ENCODE measurements at places on chromosomes 7 and 10. TPM values are rescaled to one million over a fixed set of nuclear protein-coding genes. Genes with fewer than 3 reads are reported as not detected.

AGAP4 gene
- 21.5 TPM for total RNA-seq

AFAP1L2 gene
- 6.5 TPM for total RNA-seq

CH25H gene
- 0.47 TPM for total RNA-seq

RAB11FIP2 gene
- total RNA-seq = 17.6 TPM

PRLHR gene
- not detected for total RNA-seq

SHTN1 gene
- total RNA-seq = 6.7 TPM

SLC39A12 gene
- total RNA-seq = not detected

PDE6C gene
- not detected for total RNA-seq

SPDYE6 gene
- not detected for total RNA-seq

HDAC9 gene
- total RNA-seq = 11.0 TPM

MMD2 gene
- total RNA-seq = 0.38 TPM

SUN3 gene
- total RNA-seq = 0.52 TPM

CYP3A4 gene
- total RNA-seq = not detected

TMEM178B gene
- 9.4 TPM for total RNA-seq

MSMB gene
- not detected for total RNA-seq

ANKRD22 gene
- total RNA-seq = not detected

DPP6 gene
- total RNA-seq = not detected

SSBP1 gene
- total RNA-seq = 350 TPM

EMX2 gene
- not detected for total RNA-seq

PDLIM1 gene
- total RNA-seq = 111 TPM

SAMD9 gene
- 0.17 TPM for total RNA-seq

UCN3 gene
- total RNA-seq = not detected

ORAI2 gene
- total RNA-seq = 33.8 TPM

CHST15 gene
- total RNA-seq = 11.2 TPM

ADRA2A gene
- 2.5 TPM for total RNA-seq

RAB19 gene
- 15.0 TPM for total RNA-seq

GPNMB gene
- 0.76 TPM for total RNA-seq

PNLIP gene
- not detected for total RNA-seq

TMEM270 gene
- not detected for total RNA-seq

ZEB1 gene
- total RNA-seq = 0.45 TPM

MMP21 gene
- total RNA-seq = not detected

PRKAR2B gene
- total RNA-seq = 53.6 TPM

GNAT3 gene
- total RNA-seq = not detected

GSDME gene
- 9.7 TPM for total RNA-seq

KCTD7 gene
- 21.0 TPM for total RNA-seq

PIK3CG gene
- not detected for total RNA-seq

CASTOR2 gene
- total RNA-seq = 26.1 TPM

JCAD gene
- total RNA-seq = 2.3 TPM

ASAH2 gene
- total RNA-seq = 0.04 TPM

GIMAP1 gene
- total RNA-seq = not detected

FGFBP3 gene
- total RNA-seq = 73.9 TPM

ZNF503 gene
- not detected for total RNA-seq

SHH gene
- total RNA-seq = not detected

CALML3 gene
- not detected for total RNA-seq

MAGI2 gene
- 26.4 TPM for total RNA-seq

SDK1 gene
- total RNA-seq = 5.1 TPM

CYP26C1 gene
- not detected for total RNA-seq

FZD1 gene
- 1.4 TPM for total RNA-seq

GATA3 gene
- not detected for total RNA-seq

Measured in GM23338 (cell line).